ENCODE measurements at places on chromosomes 16 and 17.
A peak's percentile ranks its signal among the peaks of the same experiment; 100 is the strongest.

- peak; percentile 67 for DNase-seq
These were observed 246.6 kb upstream of the RPL38 start for GRCh38 chr17:73956595-73957465.

DNA sequence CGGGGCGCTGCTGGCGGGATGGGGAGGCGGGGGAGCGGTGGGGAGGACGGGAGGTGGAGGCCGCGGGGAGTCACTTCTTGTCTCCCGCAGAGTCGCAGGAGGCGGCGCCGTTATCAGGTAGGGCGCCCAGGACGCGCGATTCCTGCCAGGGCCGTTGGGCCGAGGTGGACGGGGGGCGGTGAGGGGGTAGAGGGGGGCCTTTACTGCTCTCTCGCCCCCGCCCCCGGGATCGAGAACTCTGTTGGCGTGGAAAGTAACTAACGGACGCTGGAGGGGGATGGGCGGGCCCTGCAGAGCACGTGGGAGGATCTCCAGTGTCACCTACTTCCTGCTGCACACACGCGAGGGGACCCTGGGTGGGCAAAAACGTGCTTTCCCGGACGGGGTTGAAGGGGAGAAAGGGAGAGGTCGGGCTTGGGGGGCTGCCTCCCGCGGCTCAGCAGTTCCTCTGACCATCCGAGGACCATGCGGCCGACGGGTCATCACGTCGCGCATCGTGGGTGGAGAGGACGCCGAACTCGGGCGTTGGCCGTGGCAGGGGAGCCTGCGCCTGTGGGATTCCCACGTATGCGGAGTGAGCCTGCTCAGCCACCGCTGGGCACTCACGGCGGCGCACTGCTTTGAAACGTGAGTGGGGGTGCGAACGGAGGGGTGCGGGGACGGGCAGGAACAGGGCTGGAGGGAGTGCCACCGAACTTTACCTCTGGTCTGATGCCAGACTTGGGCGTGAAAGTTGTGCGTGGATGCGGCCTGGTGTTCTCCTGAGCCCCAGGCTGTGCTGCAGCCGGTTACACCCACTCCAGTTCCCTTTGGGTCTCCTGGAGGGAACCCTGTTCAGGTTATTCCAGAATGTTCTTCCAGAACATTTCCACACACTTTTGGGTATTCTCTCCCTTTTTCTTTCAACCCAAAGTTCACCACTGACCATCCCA lies 569 bp downstream of the PRSS21 start:
- peak; percentile 51 for DNase-seq

DNA sequence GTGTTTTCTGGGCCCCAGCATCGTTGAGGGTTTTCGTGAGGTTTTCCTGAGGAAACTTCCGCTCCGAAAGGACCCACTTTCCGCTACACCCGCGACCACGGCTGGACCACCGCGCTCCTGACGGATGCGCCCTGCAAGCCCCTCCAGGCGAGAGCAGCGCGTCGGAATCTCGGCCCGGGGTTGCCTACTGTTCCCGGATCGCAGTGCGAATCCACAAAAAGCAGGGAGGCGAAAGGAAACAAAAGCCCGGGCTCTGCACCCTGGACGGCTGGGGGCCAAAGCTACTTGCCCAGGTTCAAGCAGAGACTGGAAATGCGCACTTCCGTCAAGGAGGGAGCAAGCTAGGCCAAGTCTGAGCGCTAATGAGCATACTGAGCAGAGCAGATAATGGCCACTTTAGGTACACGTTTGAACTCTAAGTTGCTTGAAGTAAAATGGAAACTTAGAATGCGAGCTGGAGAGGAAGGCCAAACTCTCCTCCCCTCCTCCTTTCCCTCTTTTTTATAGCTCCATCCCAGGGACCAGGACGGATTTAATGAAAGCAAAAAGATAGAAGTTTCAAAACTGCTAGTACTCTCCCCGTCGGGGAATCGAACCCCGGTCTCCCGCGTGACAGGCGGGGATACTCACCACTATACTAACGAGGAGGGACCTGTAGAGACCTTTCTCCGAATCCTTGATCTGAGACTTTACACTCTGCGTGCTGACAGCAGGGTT lies 11.4 kb upstream of the AURKB start:
- DNase-seq: peak; percentile 93

DNA sequence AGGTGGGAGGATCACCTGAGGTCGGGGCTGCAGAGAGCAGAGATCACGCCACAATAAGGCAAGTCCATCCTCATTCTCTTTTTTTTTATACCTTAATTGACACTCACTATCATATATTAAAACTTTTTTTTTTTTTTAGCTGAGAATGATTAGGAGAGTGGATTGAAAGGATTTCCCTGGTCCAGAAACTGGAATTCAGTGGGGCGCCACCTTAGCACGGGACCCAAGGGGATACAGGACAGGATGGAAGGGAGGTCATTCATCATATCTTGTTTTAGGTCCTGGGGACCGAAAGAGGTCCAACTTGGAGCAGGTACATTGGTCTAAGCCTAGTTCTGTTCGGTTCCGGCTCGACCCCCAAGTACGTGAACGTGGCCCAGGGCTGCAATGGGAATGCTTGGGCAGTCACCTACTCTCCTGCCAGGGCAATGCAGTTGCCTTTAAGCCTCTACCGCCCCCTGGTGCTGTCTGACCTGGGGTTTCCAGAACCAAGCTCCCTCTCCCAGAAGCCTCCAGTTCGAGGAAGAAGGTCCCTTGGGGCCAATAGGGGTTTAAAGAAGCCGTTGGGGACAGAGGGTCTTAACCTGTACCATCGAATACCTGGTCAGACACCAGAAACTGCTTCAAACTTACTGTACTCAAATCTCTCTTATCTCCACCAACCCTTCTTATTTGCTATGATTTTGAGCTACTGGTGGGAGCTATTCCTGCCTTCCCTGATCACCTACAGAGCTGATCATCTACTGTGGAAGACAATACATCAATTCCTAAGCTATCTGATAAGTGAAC lies 19.9 kb upstream of the GPATCH8 start:
- peak; percentile 66 for DNase-seq

DNA sequence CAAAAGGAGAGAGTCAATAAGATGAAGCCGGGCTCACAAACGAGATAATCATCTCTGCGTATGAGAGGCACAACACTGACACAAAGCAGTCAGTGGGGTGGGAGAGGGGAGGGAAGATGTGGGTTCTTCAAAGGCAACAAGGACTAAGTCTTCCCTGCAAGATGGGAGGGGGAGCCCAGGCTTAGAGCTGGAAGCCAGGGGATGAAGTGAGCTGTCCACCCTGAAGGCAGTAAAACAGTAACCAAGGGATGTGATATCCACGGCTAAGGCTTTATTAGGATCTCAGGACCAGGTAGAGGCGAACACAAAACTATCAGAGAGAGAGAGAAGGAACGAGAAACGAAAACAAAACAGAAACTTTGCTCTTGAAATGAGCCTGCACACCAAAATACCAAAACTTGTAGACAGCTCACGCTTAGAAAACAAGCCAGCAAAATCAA lies 115.9 kb downstream of the DYNLRB2 start:
- peak; percentile 65 for DNase-seq

DNA sequence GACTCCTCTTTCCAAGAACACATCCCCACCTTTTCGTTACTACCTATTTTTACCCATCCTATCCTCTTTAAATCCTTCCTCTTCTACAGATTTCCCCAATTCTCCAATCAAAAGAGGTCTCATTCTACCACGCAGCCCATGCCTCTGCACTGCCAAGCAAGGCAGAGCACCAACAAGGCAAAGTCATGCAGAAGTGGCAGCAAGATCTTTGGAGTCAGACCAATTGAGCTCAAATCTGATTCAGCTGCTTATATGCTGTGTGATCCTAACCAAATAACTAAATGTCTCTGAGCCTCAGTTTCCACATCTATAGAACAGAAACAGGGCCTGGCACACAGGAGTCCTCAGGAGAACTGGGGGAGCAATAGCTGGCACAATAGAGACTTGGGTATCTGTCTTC lies 41.0 kb downstream of the TOM1L2 start:
- DNase-seq: no peak

- DNase-seq: no peak
These were observed 16.7 kb downstream of the PGS1 start for GRCh38 chr17:78395155-78395554.

- DNase-seq: no peak
These were observed 16.1 kb downstream of the PLK1 start for GRCh38 chr16:23694644-23695373.

DNA sequence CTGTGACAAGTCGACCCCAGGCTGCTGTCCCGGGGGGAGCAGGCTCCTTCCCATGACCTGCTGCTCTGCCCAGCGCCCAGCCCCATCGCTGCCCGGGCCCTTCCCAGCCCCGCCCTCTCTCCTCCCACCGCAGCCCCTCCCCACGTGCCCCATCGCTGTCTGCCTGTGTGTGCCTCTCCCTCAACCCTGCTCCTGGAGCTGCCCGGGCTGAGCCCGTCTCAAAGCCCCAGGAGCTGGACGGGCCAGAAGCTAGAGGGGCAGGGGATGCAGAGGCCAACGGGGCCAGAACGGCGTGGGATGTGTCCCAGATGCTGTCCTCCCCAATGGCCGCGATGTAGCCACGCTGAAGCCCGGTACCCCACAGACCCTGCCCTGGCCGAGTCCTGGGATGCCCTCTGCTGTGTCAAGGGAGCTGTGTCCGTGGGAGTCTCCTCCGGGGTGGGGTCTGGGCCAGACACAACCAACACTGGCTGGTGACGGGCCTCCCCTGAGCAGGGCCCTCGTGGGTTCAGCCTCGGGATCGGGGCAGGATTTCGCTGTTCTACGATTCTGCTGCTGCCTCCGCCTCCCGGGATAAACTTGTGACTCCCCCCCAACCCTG lies 118.2 kb upstream of the ZNF750 start:
- DNase-seq: peak; percentile 28

GRCh38 chr17:21532763-21533385 lies 156.7 kb downstream of the KCNJ12 start:
- DNase-seq: no peak

DNA sequence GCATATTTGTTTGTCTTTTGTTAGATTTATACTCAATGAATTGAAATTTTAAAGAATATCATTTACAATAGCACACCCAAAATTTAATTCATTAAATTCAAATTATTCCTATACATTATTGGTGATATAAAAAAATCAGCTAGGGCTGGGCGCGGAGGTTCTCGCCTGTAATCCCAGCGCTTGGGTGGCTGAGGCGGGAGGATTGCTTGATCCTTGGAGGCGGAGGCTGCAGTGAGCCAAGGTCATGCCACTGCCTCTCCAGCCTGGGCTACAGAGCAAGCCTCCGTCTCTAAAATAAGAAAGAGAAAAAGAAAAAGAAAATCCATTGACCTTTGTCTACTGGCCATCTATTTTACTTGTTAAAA lies 4.5 kb upstream of the PRDM7 start:
- DNase-seq: no peak
